ENCODE measurements at places on chromosomes 6 and 20.
A peak's percentile ranks its signal among the peaks of the same experiment; 100 is the strongest.

GRCh38 chr20:23962272-23962671 is 26.3 kb downstream of the GGTLC1 start:
- DNase-seq = no peak

- DNase-seq = no peak
These were observed 105.9 kb upstream of the FOXC1 start for GRCh38 chr6:1503811-1504210.

DNA sequence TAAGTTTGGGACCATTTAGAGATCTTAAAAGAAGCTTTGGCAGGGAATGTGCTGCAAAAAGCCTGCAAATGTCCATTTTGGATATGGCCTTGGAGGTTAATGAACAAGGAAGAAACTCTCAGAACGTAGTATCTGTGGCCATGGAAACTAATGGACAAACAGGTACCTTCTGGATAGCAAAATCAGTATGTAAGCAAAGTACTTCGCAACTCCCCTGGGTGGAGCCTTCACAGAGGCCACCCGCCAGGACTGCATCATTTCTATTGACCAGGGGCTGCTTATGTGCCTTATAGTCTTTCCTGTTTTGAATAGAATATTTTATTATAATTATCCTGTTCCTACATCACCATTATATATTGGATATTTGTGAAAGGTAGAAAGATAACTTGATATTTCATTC is 510.8 kb upstream of the SYNCRIP start:
- no peak for DNase-seq

GRCh38 chr20:35226126-35226883 is at the start of gene MMP24:
TSS of gene MMP24 (plus strand) at chr20:35226690. CDS start at chr20:35226739, 49 bp downstream.
- DNase-seq = no peak

GRCh38 chr6:108132863-108133262 is 33.0 kb upstream of the NR2E1 start:
- DNase-seq = no peak

- DNase-seq = no peak
These were observed 207.8 kb downstream of the WDR27 start for GRCh38 chr6:169494038-169494437.

DNA sequence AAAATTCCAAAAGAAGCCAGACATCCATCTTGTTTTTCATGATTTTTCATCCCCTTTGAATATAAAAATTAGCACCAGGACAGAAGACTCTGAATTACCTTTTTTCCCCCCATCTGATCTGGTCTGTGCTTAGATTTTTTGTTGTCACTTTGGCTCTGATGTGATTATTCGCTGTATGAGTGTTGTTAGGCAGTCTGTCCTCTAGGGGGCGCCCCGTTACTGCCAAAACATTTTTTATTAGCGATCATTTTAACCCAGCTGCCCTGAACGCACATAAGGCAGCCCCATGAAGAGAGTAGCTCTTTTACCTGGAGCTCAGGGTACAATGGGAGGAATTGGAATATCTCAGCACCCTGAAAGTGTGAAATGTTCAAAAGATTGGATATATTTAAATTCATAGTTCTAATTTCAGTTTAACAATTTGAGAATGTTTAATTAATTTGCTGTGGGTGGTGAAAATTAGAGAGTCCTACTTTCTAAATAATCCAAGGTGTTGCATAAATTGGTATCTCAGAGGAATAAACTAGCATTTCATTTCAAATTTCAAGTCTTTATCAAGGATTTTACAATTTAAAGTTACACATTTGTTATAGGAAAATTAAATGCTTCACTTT is 60.8 kb downstream of the PRPH2 start:
- peak; percentile 77 for DNase-seq

GRCh38 chr6:136786658-136787057 is 5.6 kb downstream of the MAP3K5 start:
- no peak for DNase-seq

- no peak for DNase-seq
These were observed 17.6 kb upstream of the SERPINB1 start for GRCh38 chr6:2859185-2859700.

DNA sequence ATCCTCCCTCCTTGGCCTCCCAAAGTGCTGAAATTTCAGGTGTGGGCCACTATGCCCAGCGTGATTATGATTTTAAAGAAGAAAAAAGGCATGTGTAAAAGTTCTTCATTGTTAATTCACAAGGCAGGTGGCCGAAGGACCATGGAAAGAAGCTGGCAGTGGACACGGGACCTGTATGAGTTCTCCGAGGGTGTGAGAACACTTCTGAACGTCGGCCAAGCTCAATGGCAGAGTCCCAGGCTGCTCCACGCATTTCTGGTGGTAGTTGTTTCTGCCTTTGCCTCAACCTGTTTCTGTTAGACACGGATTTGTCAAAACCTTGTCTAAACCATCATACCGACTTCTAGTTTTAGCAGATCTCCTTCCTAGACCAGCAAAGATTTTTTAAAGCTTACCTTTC is 36.6 kb downstream of the IL20RA start:
- DNase-seq = no peak

- DNase-seq = no peak
These were observed 144.1 kb upstream of the AKAP12 start for GRCh38 chr6:151095538-151096254.

DNA sequence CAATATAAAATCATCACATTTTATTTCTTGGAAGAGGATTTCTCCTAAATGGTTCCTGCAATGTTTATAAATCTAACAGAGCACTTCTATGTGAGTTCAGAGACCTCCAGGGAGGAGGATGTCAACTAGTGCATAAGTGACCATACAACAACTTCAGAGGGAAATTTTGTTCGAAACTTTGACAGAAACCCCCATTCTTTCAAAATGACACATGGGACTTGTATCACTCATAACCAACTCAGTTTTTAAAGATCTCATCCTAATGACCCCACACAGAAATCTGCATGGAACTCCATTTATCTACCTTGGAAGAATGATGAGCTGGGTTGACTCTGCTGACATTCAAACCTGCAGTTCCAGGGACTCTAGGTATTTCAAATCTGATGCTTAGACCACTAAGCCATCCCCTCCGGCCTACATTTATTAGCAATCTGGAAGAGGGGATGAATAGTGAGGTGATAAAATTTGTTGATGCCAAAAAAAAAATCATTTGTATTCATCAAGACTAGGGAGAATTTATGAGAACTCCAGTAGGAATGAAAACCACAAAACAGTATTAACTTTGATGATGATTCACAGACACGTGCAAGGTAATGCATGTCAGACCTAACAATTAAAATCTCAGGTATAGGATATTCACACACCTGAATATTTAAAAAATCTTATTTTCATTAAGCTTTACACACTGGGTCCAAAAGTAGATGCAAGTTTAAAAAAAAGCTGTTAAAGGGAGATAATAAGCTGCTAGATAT is 153.0 kb downstream of the REV3L start:
- no peak for DNase-seq

DNA sequence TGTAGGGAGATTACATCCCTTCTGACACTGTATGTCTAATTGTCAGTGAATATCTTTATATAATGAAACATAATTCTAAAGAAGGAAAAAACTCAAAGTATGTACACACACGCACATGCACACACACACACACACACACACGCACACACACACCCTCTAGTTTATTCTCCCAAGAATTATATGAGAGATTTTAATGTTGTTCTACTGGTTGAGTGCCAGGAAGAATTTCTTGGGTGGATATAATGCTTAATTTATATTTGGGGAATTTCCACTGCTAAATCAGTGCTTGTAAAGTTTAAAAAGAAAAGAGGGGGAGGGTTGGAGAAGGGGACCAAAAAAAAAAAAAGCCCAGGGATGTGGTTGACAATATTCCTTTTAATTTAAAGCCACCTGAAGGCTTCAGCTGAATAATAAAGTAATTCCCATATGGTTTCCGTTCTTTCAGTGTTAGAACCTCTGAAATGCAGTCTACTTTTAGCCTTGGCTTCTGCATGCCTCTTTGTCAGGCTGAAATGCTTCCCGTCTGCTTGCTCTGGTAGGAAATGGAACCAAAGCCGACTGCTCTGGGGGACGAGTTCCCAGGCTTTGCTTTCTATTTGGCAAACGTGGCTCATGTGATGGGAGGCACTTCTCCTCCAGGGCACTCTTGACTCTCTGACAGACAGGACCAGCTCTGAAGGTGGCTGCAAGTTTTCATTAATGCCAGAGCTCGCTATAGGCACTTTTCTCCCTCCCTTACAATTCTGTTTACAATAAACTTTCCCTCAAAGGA is 225.4 kb downstream of the PRL start:
- DNase-seq = no peak

GRCh38 chr6:150894191-150894744 is 28.8 kb downstream of the MTHFD1L start:
- no peak for DNase-seq

DNA sequence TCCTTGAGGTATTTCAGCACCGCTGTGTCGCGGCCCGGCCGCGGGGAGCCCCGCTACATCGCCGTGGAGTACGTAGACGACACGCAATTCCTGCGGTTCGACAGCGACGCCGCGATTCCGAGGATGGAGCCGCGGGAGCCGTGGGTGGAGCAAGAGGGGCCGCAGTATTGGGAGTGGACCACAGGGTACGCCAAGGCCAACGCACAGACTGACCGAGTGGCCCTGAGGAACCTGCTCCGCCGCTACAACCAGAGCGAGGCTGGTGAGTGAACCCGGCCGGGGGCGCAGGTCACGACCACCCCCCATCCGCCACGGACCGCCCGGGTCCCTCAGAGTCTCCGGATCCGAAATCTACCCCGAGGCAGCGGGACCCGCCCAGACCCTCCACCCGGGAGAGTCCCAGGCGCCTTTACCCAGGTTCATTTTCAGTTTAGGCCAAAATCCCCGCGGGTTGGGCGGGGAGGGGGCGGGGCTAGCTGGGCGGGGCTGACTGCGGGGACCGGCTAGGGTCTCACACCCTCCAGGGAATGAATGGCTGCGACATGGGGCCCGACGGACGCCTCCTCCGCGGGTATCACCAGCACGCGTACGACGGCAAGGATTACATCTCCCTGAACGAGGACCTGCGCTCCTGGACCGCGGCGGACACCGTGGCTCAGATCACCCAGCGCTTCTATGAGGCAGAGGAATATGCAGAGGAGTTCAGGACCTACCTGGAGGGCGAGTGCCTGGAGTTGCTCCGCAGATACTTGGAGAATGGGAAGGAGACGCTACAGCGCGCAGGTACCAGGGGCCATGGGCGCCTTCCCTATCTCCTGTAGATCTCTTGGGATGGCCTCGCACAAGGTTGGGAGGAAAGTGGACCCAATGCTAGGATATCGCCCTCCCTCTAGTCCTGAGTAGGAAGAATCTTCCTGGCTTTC is 693 bp downstream of the HLA-F start:
- DNase-seq = peak; percentile 81

DNA sequence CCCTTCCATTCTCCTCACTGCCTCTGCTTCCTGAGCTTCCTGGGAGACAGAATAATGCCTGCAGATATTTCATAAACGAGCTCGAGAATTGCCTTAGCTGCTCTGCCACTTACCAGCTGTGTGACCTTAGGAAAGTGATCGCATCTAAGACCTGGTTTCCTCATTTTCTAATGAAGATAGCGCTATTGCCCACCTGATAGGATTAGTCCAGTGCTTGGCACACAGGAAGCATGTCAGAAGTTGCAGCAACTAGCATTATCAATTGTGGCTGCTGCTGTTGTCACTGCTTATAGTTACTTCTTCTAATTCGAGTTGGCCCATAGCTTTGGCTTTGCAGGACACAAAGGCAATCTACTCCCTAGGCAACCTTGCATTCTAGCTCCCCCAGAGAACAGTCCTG is 305.5 kb upstream of the SGK1 start:
- DNase-seq = no peak

- DNase-seq = no peak
These were observed 358.4 kb downstream of the CDH26 start for GRCh38 chr20:60316476-60317158.

DNA sequence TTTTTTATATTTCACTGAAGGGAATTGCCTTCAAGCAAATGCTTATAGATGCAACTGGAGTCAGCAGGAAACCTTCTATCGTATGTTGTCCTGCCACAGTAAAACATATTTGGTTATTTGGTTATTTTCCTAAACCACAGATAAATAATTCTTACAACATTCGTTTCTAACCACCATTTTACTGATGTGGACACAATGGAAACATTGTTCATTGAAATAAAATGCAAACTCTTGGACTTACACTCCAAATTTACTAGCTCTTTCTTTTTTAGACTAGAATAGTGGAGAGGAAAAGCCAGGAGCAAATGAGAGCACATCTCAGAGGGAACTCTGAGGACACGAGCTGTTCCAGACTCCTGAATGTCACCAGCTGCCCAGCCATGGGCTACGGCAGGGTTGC is 114.8 kb downstream of the RPS12 start:
- no peak for DNase-seq

- peak; percentile 28 for DNase-seq
These were observed 7.1 kb upstream of the ABHD16B start for GRCh38 chr20:63854069-63854765.

GRCh38 chr6:79630883-79631692 is at the start of gene SH3BGRL2:
TSS of gene SH3BGRL2 (plus strand) at chr6:79631329. CDS start at chr6:79631462, 133 bp downstream.
- peak; percentile 22 for DNase-seq

DNA sequence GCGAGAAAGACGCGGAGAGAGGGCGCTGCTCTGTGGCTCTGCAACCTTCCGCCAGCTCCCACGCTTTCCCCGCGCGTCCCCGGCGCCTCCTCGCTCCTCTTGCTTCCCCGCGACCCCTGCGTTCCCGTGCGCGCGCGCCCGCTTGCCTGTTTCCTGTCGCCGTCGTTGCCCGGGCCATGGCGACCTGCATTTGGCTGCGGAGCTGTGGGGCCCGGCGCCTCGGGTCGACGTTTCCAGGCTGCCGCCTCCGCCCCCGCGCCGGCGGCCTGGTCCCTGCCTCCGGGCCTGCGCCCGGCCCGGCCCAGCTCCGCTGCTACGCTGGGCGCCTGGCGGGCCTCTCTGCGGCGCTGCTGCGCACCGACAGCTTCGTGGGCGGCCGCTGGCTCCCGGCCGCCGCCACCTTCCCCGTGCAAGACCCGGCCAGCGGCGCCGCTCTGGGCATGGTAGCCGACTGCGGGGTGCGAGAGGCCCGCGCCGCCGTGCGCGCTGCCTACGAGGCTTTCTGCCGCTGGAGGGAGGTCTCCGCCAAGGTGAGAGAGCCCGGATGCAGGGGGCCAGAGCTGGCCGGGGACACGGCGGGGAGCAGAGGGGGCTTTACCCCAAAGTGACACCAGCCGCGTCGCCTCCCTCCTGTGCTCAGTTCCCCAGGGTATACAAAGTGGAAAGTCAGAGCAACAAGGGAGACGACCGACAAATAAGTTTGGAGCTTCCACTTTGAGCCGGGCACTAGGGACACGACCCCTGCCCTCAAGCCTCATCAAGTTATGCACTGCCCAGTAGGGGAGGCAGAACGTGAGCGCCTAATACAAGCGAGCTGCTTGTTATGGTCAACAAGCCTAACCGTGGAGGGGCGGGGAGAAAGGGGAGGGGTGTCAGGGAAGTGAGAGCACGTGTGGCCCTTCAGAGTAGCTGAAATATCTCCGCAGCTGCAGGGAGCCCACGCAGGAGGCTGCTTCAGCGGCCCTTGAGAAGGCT is at the start of gene ALDH5A1:
Gene ALDH5A1 (plus strand): TSS at position 149 of the 975 bp plus-strand sequence. CDS start 28 bp downstream, at position 177.
- peak; percentile 74 for DNase-seq

DNA sequence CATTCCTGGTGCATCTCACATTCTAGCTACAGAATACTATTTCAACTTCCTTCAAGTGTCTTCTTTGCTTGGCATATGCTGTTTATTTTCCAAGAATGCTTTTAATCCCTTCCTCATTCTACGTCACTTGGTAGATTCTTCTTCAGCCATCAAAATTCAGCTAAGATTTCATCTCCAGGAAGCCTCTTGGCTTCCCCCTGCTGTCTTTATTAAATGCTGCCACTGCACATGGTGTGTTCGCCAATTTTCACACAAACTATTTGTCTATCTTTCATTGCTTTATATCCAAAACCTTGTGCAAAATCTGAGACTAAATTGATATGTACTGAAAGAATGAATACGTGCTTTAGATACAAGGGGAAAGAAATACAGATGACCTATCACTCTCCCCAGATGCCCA is 253.0 kb downstream of the RFPL4B start:
- no peak for DNase-seq

All from CD4-positive, alpha-beta T cell treated with Interferon gamma for 1 hour (primary cell).